ENCODE measurements at places on chromosomes 2 and 18. TPM values are rescaled to one million over a fixed set of nuclear protein-coding genes. Genes with fewer than 3 reads are reported as not detected.

The SERPINB10 gene
- polyA plus RNA-seq = 0.04 TPM

The CD28 gene
- polyA plus RNA-seq = 2.3 TPM

The CDH20 gene
- 4.3 TPM for polyA plus RNA-seq

The UGT1A7 gene
- not detected for polyA plus RNA-seq

The RPL37A gene
- 2,170 TPM for polyA plus RNA-seq

The GALNT1 gene
- polyA plus RNA-seq = 77.5 TPM

The CABLES1 gene
- polyA plus RNA-seq = 25.1 TPM

The KLHL14 gene
- 29.2 TPM for polyA plus RNA-seq

The CYP27C1 gene
- 8.3 TPM for polyA plus RNA-seq

The TXNDC2 gene
- 0.10 TPM for polyA plus RNA-seq

The SCYGR1 gene
- polyA plus RNA-seq = not detected

The HAAO gene
- 38.0 TPM for polyA plus RNA-seq

The SPP2 gene
- not detected for polyA plus RNA-seq

The APCDD1 gene
- polyA plus RNA-seq = 109 TPM

The ESPNL gene
- 1.8 TPM for polyA plus RNA-seq

The LYG2 gene
- 0.19 TPM for polyA plus RNA-seq

The ALPI gene
- polyA plus RNA-seq = not detected

The DSC1 gene
- polyA plus RNA-seq = 2.1 TPM

The ODC1 gene
- 417 TPM for polyA plus RNA-seq

The REG3G gene
- not detected for polyA plus RNA-seq

The TMEM17 gene
- 7.2 TPM for polyA plus RNA-seq

The AMER3 gene
- polyA plus RNA-seq = 0.12 TPM

The BMP10 gene
- polyA plus RNA-seq = not detected

The ANKRD53 gene
- polyA plus RNA-seq = 0.89 TPM

The ACTG2 gene
- polyA plus RNA-seq = 2.9 TPM

The PDE11A gene
- polyA plus RNA-seq = 7.4 TPM

The C1QL2 gene
- not detected for polyA plus RNA-seq

The CDH19 gene
- polyA plus RNA-seq = 1.3 TPM

The SLC9A4 gene
- 7.8 TPM for polyA plus RNA-seq

The RPIA gene
- 34.8 TPM for polyA plus RNA-seq

The VAMP5 gene
- 42.2 TPM for polyA plus RNA-seq

The ALPG gene
- polyA plus RNA-seq = not detected

The DLX2 gene
- 0.08 TPM for polyA plus RNA-seq

The SP140L gene
- 8.2 TPM for polyA plus RNA-seq

The RNF125 gene
- polyA plus RNA-seq = 3.0 TPM

The SERPINB7 gene
- polyA plus RNA-seq = 0.90 TPM

The MGAT4A gene
- 34.3 TPM for polyA plus RNA-seq

The RNMT gene
- 60.0 TPM for polyA plus RNA-seq

The PLGLB2 gene
- 5.3 TPM for polyA plus RNA-seq

The SULT1C2 gene
- polyA plus RNA-seq = 53.1 TPM

The PPP1R1C gene
- polyA plus RNA-seq = 2.0 TPM
